Stimulated activated naive CD8-positive, alpha-beta T cell treated with anti-CD3 and anti-CD28 coated beads, Interleukin-15, amount 100 ng/mL, for 72 hours (primary cell): ENCODE measurements at places on chromosomes 1 and 21.

GRCh38 chr1:94535879-94536278, 5.7 kb downstream of the F3 start:
- no peak for DNase-seq

GRCh38 chr1:17736625-17737024, 18.5 kb upstream of the ACTL8 start:
- DNase-seq = no peak

DNA sequence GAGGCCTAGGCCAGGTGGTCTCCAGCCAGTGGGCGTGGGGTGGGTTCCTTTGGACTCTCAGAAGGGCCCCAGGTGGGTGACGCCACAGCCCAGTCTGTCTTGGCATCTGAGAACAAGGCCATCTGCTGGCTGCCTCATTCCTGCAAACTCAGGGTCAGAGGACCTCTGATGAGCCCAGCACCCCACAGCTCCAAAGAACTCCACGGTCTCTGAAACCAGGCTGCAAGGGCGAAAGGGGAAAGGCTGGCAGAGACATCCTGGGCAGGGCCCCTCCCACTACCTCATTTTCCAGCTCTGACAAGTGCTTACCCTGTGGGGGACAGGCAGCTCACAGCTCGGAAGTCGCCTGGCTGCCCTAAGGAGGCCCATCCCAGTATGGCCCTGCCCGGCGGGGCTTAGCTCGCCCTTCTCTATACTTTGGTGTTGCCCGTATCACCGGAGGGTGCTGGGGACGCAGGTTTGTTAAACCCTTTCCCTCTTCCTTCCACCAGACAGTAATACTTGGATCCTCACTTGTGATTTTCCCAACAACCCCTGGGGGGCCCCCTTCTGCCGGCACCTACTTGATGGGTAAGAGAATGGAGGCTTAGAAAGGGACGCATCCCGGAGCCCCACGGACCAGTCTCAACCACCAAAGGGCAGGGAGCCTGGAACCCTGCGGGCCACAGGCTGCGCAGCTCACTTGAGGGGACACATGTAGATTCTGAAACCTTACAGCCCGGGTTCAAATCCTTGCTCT, 10.9 kb upstream of the EDN2 start:
- no peak for DNase-seq

- no peak for DNase-seq
These were observed 3.3 kb downstream of the MAPKAPK2 start for GRCh38 chr1:206687915-206688442.

DNA sequence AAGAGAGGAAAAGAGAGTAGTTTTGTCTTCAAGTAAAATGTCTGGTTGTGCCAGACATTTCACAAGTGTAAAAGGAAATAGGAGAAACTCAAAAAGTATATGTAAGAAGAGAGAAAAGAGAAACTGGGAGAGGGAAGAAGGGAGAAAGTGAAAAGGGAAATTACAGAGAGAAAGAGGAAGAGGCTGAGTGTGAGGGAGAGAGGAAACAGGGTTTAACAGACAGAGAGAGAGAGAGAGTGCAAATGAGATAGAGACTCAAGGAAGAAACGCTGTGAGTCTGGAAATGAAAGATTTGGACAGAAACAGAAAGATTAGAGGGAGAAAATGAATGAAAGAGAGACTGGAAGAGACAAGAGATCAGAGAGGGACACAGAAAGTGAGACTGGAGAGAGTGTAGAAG, 806.2 kb downstream of the PLA2G4A start:
- no peak for DNase-seq

DNA sequence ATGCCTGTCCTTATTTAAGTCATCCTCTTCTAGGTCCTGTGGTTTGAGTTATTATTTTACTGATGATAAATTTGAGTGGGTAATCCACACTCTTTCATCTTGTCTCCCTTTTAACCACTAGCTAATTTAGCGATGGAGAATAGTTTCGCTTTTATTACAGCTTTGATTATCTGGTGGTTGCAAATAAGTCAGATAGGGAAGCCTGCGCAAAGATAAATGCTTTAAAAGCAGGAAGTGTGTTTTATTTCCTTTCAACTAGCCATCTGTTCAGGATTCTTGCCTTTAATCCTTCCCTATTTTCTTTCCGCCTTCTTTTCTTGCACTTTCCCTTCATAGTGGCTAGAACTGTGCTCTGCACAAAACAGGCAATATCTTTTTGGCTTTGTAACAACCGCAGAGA, 129.0 kb downstream of the TGFB2 start:
- DNase-seq = no peak

GRCh38 chr1:109208394-109208793, 5.3 kb upstream of the SARS1 start:
- no peak for DNase-seq

- DNase-seq = no peak
These were observed 35.9 kb downstream of the ST3GAL3 start for GRCh38 chr1:43743206-43743605.

- DNase-seq = no peak
These were observed 11.9 kb downstream of the IFNLR1 start for GRCh38 chr1:24175033-24175755.

DNA sequence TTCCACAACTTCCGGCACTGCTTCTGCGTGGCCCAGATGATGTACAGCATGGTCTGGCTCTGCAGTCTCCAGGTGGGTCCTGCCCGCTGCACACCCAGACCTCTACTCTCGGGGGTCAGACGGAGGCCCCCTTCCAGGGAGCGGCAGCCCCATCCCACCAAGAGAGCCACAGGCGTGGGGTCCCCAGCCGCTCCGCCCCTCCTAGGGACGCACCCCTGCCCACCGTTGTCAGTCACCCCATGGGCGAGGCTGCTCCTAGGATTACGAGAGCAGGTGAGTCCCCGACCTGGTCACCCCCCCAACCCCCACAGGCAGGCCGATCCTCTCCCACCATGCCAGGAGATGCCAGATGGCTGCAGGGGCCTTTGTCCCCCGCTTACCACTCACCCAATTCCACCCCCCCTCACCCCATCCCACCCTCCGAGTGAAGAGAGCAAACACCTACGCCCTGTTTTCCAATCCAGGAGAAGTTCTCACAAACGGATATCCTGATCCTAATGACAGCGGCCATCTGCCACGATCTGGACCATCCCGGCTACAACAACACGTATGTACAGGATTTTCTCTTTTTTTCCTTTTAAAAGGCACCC, 107.0 kb downstream of the PDE9A start:
- no peak for DNase-seq

DNA sequence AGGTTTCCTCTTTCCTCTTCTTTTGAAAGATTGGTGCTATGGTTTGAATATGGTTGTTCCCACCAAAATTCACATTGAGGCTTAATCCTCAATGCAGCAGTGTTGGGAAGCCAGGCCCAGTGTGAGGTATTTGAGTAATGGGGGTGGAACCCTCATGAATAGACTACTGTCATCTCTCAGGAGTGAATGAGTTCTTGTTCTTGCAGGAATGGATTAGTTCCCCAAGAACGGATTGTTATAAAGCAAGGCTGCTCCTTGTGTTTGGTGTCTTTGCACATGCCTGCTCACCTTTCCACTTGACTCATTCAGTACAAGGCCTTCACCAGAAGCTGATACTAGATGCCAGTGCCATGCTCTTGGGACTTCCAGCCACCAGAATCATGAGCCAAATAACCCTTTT, 223.2 kb downstream of the BACH1 start:
- DNase-seq = no peak
